ENCODE measurements at places on chromosomes 3 and 15.

DNA sequence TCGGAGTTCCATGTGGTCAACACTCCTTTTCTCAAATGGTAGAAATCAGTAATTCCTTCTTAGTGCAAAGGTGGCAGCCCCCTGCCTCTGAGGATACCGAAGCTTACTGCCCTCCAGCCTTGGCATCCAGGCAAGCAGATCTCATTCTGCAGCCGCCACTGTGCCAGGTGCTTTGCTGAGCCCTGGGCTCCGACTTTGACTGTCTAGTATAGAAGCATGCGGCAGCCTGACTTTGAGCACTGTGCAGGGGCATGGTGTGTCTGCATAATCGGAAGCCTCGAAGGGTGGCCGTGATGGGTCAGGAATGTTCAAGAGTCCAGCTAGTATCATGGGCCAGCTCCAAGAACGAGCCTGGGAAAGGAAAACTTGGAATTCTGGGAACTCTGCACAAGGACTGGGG, 39.7 kb downstream of the ABTB1 start:
- no peak for DNase-seq

GRCh38 chr3:33041909-33042308, 55.0 kb downstream of the GLB1 start:
- no peak for DNase-seq

- no peak for DNase-seq
These were observed 19.4 kb downstream of the SRPRB start for GRCh38 chr3:133824961-133825485.

GRCh38 chr3:16456784-16457415, 56.6 kb downstream of the RFTN1 start:
- DNase-seq, result no peak

DNA sequence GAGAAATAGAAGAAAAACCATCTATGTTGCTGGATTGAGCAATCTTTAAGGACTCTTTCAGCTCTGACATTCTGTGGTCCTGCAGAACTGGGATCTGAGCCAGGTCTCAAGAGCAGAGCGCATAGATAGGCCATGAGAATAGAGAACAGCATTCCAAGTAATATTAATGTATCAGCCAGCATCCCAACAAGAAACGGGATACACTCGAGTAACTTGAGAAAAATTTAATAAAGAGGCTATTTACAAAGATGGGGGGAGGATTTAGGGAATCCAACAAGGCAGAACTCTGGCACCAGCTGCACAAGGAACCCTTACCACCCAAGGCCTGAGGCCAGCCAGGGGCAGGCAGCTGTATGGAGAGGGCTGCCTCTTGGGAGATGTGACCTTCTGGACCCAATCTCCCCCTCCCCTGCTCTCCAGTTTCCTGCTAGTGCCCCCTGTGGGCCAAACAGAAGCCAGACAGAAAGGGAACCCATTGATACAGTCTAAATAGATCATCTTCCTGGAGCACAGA, 8.2 kb downstream of the TMOD2 start:
- no peak for DNase-seq

DNA sequence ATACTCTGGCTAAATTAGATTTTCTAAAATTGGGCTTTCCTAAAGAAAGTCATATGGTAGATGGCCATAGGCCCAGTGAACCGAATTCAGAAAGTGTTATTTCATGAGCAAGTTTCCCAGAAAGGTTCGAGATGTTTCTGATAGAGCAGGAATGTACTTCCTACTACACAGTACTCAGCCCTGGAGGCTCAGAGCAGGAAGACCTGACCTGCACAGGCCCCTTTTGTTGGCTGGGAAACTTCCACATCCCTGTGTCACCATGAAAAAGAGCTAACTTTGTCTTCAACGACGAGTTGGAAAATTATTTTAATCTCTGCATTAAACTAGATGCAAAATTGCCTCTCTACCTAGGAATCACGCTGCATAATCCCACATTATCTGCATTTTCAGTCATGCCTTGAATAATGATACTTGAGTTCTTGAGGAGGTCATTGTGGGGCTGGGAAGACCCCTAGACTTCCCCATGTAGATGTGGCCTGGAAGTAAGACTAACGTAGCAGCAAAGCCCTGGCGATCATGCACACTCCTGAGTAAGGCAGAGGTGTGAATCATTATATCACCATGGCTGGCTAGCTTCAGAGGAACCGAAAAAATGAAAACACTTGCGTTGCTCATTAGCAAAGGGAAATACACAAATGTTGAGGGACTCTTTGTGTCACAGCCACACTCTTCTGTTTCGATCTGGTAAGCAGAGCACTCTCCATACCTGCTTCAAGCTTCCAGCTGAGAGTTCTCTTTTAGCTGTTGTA, 47.1 kb downstream of the CMTM7 start:
- no peak for DNase-seq

GRCh38 chr3:27714692-27715453, 7.2 kb downstream of the EOMES start:
- no peak for DNase-seq

DNA sequence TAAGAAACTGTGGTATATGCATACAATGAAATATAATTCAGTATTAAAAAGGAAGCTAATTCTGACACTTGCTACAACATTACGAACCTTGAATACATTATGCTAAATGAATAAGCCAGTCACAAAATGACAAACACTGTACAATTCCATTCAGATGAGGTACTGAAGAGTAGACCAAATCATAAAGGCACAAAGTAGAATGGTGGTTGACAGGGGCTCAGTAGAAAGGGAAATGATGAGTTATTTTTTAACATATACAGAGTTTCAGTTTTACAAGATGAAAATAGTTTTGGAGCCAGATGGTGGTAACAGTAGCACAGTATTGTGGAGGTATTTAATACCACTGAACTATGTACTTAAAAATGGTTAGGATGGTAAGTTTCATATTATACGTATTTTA, 254.6 kb upstream of the RBMS3 start:
- DNase-seq, result no peak

DNA sequence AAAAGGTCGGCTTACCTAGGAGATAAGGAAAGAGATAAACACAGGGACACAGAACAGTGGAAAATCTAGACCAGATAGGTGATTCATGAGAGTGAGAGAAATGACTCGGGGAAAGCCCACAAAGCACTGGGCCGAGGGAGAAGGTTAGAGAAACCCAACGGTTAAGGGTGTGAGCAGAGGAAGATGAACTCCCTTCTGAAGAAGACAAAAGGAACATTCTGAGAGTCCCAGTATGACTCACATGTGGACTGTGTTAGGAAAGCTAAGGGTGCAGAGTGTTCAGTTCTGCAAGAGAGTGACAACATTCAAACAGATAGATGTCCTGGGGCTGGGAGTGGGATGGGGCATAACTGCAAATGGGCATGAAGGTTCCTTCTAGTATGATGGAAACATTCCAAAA, 83.0 kb downstream of the CNTN3 start:
- DNase-seq, result no peak

DNA sequence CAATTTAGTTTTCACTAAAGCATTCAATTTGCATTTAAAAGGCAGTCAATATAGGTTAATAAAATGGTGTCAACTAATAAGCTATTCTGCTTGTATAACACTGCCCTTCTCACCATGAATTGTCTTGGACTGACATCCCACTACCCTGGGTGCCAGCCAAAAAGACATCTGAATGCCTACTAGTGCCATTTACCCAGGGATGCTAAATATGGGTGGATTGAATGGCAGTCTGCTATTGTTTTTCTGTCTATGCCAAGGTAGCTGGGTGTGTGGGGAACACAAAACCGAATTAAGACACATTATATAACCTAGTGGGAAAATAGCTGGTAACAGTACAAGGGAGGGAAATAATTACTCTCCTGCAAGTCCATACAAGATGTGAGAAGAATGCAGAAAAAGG, 240.0 kb upstream of the CFAP20DC start:
- no peak for DNase-seq

DNA sequence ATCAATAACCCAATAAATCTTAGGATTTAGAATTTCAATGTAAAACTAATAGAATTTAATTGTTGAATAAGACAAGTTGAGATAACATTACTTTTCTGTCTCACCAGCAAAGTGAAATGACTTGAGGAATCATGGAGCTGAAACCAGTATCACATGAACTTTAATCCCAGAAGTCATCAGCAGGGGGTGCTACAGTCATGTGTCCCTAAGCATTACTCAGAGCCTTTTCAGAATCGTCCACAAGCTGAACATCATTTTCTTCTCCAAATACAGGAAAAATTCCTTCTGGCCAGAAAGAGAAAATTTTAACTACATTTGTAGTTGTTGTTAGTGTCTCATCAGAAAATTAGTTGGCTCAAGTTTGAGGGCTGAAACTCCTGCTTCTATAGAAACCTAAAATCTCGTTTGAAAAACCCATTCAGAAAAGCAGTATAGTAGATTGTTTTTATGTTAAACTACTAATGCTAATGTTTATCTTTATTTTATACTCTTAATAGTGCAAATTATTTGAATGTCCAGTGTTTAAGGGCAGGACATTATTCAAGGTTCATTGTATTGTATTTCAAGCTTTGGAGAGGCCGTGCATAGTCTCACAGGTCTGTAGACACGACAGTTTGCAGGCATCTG, 384.1 kb downstream of the PLOD2 start:
- DNase-seq, result peak; percentile 35

DNA sequence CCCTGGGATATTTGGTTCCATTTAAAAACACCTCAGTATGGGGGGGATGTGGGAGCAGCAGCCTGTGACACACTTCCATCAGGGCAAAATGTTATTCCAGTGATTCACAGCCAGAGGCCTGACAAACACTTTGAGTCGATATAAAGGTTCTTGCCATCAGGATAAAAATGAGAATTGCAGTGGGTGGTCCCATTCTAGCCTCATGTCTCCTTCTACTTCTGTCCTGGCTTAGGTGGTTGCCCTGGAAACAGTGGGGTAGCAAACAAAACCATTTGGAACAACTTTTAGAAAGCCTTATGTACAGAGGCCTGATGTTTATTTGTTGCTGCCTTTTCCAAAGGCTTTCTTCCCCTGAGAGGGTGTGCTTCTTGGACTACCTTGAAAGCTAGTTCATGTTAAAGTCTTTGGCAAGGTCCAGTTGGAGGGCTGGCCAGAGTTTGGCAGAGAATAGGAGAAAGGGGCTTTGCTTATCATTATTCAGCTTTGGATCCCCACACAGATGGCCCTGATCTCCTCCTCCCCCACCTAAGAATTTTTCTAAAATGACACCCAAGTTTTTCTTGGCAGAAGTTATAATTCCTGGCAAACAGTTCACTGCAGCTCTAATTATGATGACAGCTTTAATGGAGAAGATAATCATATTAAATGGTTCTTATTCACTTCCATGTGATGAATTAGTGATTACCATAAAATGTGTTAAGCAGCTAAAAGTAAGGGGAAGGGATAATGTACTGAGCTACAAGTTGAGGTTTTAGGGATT, 84.2 kb upstream of the ZNF280D start:
- DNase-seq, result no peak

- DNase-seq, result no peak
These were observed 498.7 kb downstream of the EPHA3 start for GRCh38 chr3:89606151-89606550.

DNA sequence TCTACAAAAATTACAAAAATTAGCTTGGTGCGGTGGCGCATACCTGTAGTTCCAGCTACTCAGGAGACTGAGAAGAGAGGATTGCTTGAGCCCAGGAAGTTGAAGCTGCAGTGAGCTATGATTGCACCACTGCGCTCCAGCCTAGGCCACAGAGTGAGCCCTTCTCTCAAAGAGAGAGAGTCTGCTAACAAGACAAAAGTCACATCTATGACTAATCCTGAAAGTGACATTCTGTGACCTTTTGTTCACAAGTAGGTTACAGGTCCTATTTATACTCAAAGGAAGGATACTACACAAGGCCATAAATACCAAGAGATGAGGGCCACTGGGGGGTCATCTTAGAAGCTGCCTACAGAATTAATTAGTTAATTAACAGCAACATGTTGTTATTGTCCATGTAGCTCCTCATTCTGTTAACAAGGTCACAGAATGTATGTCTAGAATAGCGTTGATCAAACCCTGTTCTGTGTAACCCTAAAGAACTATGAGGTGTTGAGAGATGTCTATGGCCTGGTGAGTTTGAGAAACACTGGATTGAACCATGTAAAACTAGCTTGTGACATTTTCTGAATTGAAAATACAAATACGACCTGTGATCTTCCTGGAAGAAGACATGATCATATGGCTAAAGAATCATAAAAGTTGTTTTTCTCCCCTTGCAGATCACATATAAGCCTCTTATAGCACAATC, 97.0 kb downstream of the SAMMSON start:
- no peak for DNase-seq

DNA sequence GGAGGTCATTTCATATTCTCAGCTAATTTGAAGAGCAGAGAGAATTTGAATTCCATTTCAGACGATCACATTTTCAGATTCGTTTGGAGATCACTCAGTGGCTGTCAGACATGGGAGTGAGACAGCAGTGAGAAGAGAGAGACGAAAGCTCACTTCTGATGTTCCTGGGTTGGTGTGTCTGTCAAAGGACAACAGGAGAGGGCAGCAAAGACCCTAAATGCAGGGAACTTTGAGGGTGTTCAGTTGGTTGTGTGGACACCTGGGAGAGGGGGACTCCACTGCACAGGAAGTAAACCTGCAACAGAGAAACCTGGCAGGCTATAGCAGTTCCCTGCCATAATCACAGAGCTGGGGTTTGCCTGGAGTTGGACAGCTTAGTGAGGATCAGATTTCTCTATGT, 675.1 kb downstream of the SQOR start:
- DNase-seq, result no peak

- no peak for DNase-seq
These were observed 963.5 kb downstream of the NTRK3 start for GRCh38 chr15:87293031-87293430.

- DNase-seq, result no peak
These were observed 29.4 kb upstream of the AP3B2 start for GRCh38 chr15:82739086-82739485.

- no peak for DNase-seq
These were observed 55.7 kb upstream of the CHL1 start for GRCh38 chr3:140748-141330.

GRCh38 chr15:101410612-101411011, 78.9 kb downstream of the PCSK6 start:
- DNase-seq, result no peak

- DNase-seq, result no peak
These were observed 224.8 kb upstream of the BHLHE40 start for GRCh38 chr3:4754180-4755086.

GRCh38 chr3:127760791-127761440, 61.4 kb downstream of the MGLL start:
- no peak for DNase-seq

DNA sequence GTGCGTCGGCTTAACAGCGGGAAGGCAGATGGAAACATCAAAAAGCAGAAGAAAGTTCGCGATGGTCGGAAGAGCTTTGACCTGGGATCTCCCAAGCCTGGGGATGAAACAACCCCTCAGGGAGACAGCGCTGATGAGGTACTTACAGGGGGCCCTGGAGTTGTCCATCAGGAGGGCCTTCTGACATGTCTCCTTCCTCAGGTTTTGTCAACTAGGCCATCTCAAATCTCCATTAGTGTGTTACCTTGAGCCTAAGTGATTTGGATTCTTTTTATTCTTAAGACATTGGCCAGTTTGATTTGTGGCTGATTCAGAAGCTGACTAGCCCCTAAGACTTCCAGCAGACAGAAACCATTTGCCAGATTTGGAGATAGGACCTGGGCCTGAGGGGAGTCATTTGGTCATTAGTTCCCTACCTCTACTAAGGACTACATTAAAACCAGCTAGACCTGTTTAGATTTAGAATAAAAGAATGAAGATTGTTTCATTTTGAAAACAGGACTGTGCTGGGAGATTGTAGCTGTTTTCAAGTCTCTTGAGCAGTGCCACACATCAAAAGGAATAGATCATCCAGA, 97.6 kb upstream of the UMPS start:
- DNase-seq, result no peak

Measured in midbrain (tissue), 1 donor.